ENCODE measurements at places on chromosomes 7 and 10. TPM values are rescaled to one million over a fixed set of nuclear protein-coding genes. Genes with fewer than 3 reads are reported as not detected.
A peak's percentile ranks its signal among the peaks of the same experiment; 100 is the strongest.

GRCh38 chr7:40356871-40357709, 222.3 kb downstream of the SUGCT start:
- DNase-seq = no peak
- H3K27me3 ChIP-seq = no peaks in the 10 kb centered on the region
- H3K4me1 ChIP-seq = no peaks in the 10 kb centered on the region
- H3K4me3 ChIP-seq = no peak overlapping the region
- H3K36me3 ChIP-seq = no peaks in the 10 kb centered on the region
- H3K27ac ChIP-seq = no peak overlapping the region

DNA sequence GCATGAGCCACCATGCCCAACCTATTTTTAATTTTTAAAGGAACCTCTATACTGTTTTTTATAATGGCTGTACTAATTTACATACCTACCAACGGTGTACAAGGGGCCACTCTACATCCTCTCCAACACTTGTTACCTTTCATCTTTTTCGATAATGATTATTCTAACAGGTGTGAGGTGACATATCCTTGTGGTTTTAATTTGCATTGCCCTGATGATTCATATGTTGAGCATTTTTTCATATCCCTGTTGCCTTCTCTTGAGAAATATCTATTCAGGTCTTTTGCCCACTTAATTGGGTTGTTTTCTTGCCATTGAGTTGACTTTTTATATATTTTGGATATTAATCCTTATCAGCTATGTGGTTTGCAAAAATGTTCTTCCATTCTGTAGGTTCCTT, 167.0 kb downstream of the CTTNBP2 start:
- no peak overlapping the region for H3K4me3 ChIP-seq
- H3K4me1 ChIP-seq = no peaks in the 10 kb centered on the region
- no peak overlapping the region for H3K27ac ChIP-seq
- no peaks in the 10 kb centered on the region for H3K36me3 ChIP-seq
- no peaks in the 10 kb centered on the region for H3K27me3 ChIP-seq

DNA sequence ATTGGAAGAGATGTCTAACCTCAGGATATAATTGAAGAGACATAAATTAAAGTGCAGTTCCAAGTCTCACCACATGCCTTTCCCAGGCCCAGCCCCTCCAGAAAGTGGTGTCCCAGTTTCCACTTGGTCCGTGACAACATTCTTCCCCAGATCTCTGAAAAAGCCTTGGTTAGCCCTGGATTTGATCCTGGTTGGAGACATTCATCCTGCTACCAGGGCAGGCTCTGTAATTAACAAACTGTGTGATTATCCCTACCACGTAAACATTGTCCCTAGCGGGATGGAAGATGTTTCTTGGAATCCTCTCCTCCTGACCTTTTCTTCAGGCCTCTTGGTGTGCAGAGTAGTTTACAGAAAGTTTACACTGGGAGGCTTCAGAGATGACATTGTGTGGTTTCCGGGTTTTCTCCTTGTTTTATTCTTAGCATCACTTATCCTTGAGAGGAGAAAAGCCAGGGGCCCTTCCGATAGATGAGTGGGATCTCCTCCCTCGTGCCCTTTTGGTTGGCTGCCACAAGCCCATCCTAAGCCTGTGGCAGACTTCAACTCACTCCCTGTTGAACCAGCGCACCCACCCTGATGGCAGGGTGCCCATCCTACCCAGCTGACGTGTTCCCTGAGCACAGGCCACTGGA, 83.8 kb downstream of the COL13A1 start:
- H3K4me3 ChIP-seq = no peak overlapping the region
- H3K27ac ChIP-seq = no peak overlapping the region
- H3K36me3 ChIP-seq = no peaks in the 10 kb centered on the region

- no peak for DNase-seq
- H3K4me3 ChIP-seq = no peak overlapping the region
- H3K4me1 ChIP-seq = peaks cover 13% of the 10 kb centered on the region
- no peak overlapping the region for H3K27ac ChIP-seq
- peaks cover 11% of the 10 kb centered on the region for H3K36me3 ChIP-seq
Observed at GRCh38 chr7:106717254-106717954, 56.4 kb upstream of the CCDC71L start.

- DNase-seq = peak; percentile 38
- no peak overlapping the region for H3K27ac ChIP-seq
- H3K36me3 ChIP-seq = no peaks in the 10 kb centered on the region
- peaks cover 28% of the 10 kb centered on the region for H3K4me1 ChIP-seq
Observed at GRCh38 chr10:79025199-79025832, 43.5 kb upstream of the ZMIZ1 start.

- H3K4me1 ChIP-seq = no peaks in the 10 kb centered on the region
- H3K27ac ChIP-seq = no peak overlapping the region
- H3K27me3 ChIP-seq = peaks cover 11% of the 10 kb centered on the region
- H3K36me3 ChIP-seq = no peaks in the 10 kb centered on the region
- DNase-seq = no peak
Observed at GRCh38 chr10:92729886-92730285, 40.1 kb downstream of the HHEX start.

- H3K36me3 ChIP-seq = peaks cover 11% of the 10 kb centered on the region
- no peak for DNase-seq
- H3K4me3 ChIP-seq = no peak overlapping the region
- H3K27ac ChIP-seq = no peak overlapping the region
- H3K4me1 ChIP-seq = no peaks in the 10 kb centered on the region
Observed at GRCh38 chr10:70034232-70034631, 18.4 kb upstream of the MACROH2A2 start.

- no peak for DNase-seq
- H3K4me3 ChIP-seq = no peak overlapping the region
- H3K36me3 ChIP-seq = no peaks in the 10 kb centered on the region
- H3K27me3 ChIP-seq = peaks cover 11% of the 10 kb centered on the region
- H3K4me1 ChIP-seq = peaks cover 11% of the 10 kb centered on the region
Observed at GRCh38 chr7:22842383-22842941, 19.8 kb upstream of the TOMM7 start.

DNA sequence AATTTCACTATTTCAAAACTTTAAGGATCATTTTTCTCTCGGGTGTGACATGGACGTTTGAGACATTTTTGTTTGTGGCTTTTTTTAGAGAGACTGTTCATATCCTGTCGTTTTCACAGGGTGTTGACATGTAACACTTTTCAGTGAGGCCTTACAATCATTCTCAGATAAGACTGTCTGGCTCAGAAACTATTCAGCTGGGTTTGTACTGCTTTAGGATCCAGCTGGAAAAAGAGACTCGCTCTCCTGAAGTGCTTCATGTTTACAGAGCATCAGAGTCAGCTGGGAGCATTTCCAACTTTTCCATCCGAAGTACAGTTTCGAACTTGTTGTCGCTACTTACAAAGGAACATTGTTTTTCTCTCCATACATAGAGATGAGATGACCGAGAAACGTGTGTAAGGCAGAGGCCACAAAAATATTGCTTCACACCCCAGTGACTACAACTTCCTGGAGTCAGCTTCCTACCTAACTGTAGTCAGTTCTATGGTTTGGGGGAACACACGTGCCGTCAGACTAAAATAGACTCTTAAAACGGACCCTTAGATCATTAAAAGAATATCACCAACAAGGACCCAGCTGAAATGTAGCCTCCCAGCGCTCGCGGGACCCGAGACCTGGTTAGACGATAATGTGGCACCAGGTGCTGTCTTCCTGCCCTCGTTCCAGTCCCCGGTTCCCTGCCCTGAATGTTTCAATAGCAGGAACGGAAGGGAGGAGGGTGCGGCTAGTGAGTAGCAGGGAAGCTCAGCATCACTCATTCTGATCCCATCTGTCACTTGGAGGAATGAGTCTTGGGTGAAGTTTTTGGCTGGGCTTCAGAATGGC, 78.0 kb downstream of the MKI67 start:
- H3K4me1 ChIP-seq = peaks cover 48% of the 10 kb centered on the region
- H3K4me3 ChIP-seq = peak overlapping the region; percentile 92
- no peaks in the 10 kb centered on the region for H3K27me3 ChIP-seq
- peak; percentile 40 for DNase-seq
- peaks cover 8% of the 10 kb centered on the region for H3K36me3 ChIP-seq

DNA sequence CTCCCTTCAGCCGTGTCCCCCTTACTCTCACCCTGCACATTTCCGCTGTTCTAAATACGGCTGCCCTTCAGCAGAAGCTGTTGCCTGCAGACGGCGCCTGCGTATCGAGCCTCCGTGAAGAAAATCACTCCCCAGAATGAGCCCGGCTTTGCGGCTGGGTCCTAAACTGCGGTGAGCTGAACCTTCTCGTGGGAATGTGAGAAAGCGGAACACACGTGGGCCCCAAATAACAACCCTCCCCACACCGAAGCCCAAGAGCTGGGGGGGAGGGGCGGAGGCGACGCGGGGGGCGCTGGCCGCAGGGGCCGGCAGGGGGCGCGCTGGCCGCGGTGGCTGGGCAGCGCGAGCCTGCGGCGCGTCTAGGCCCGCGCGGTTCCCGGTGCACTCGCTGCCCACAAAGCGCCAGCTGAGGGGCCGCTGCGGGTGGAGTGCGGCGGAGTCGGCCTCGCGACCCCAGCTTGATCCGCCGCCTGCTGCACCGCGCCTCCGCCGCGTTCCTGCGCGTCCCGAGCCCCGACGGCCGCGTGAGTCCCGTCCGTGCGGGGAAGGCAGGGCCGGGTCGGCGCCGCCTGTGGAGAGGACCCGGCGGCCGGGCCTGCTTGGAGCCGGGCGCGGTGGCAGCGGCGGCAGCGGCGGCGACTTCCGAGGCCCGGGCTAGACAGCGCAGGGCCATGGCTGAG, at the start of gene ZNF398:
Gene ZNF398, plus strand, starts transcription at position 382 of the 680 bp plus-strand sequence. Its CDS starts 290 bp downstream, at position 672.
- peaks cover 6% of the 10 kb centered on the region for H3K36me3 ChIP-seq
- peak within 1 kb of the TSS; percentile 84 for H3K4me3 ChIP-seq
- H3K27ac ChIP-seq = peak within 1 kb of the TSS; percentile 79
- H3K4me1 ChIP-seq = peaks cover 38% of the 10 kb centered on the region
- H3K27me3 ChIP-seq = no peaks in the 10 kb centered on the region
- peak; percentile 80 for DNase-seq

GRCh38 chr10:2128991-2129390, 391.7 kb upstream of the ADARB2 start:
- H3K4me1 ChIP-seq = peaks cover 4% of the 10 kb centered on the region
- H3K36me3 ChIP-seq = no peaks in the 10 kb centered on the region
- no peak overlapping the region for H3K4me3 ChIP-seq
- no peaks in the 10 kb centered on the region for H3K27me3 ChIP-seq
- DNase-seq = no peak

The CPN1 gene
- total RNA-seq = not detected

The SEMA4G gene
- total RNA-seq = 0.53 TPM

The PNLIP gene
- not detected for total RNA-seq

The HSPA12A gene
- 0.74 TPM for total RNA-seq

The PRF1 gene
- total RNA-seq = 102 TPM

The PLXNA4 gene
- 1.1 TPM for total RNA-seq

All from activated T-cell treated with anti-CD3 and anti-CD28 coated beads, Interleukin-2, amount 50 U/mL, for 72 hours (primary cell).